Subcutaneous adipose tissue (tissue), 4 donors: ENCODE measurements at places on chromosomes 6 and 20. TPM values are rescaled to one million over a fixed set of nuclear protein-coding genes. Genes with fewer than 3 reads are reported as not detected.

The ELOVL4 gene
- total RNA-seq: 0.88 TPM

The EDN3 gene
- total RNA-seq: not detected

The MOXD1 gene
- total RNA-seq: 12.4 TPM

The CNPY3 gene
- 33.0 TPM for total RNA-seq

The SRXN1 gene
- 13.4 TPM for total RNA-seq

The RIPK1 gene
- total RNA-seq: 33.9 TPM

The PRDM1 gene
- 12.4 TPM for total RNA-seq

The SCP2D1 gene
- total RNA-seq: not detected

The AGER gene
- 2.4 TPM for total RNA-seq

The E2F3 gene
- 9.4 TPM for total RNA-seq

The GSTA2 gene
- total RNA-seq: not detected

The PCK1 gene
- total RNA-seq: 267 TPM

The METTL24 gene
- total RNA-seq: not detected

The PTGIS gene
- total RNA-seq: 39.2 TPM

The WASF1 gene
- 14.4 TPM for total RNA-seq

The B3GAT2 gene
- not detected for total RNA-seq

The DIDO1 gene
- 38.2 TPM for total RNA-seq

The HCRTR2 gene
- 0.38 TPM for total RNA-seq

The FKBP5 gene
- total RNA-seq: 750 TPM

The CNR1 gene
- 24.5 TPM for total RNA-seq

The PDE7B gene
- 11.1 TPM for total RNA-seq
